ENCODE measurements at places on chromosomes 11 and 22.

GRCh38 chr22:19596680-19597398, 72.6 kb upstream of the CLDN5 start:
- DNase-seq = no peak

- DNase-seq = no peak
Observed at GRCh38 chr22:29539105-29539504, 14.5 kb downstream of the THOC5 start.

- peak; percentile 85 for DNase-seq
Observed at GRCh38 chr11:57638005-57638781, 11.5 kb downstream of the YPEL4 start.

DNA sequence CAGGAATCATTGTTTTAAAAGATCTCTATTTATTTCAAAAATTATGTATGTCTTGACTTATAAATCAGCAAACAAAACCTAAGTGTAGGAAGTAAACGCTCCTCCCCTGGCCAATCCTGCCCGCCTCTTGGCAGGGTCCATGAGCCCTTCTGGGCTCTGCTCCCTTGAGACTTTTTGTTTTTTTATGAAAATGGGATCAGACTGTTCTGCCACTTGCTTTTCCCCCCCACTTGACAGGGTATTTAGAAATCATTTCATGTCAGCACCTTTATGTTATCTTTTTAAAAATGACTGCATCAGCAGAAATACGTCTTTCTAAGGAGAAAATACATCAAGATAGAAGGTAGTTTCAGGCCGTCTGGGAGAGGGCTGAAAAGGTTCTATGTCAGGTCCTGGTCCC, 35.6 kb downstream of the FBLN1 start:
- DNase-seq = no peak

DNA sequence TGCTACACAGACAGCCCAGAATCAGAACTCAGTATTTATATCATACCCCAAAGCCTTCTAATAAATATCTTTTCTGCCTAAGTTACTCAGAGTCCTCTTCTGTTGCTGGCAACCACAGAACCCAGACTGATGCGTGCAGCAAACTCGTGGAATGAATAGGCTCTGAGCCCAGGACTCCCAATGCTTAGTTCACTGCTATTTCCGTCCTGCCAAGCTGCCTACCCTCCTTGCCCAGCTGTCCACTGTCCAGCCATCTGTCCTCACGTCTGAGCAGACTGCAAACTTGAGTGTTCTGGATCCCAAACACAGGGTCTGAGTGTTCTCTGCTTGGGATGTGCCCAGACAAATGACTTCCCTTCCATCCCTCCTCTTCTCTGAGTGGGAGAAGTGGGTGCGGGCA, 19.4 kb downstream of the PTPN5 start:
- no peak for DNase-seq

- no peak for DNase-seq
Observed at GRCh38 chr22:28032861-28033260, 113.8 kb upstream of the PITPNB start.

GRCh38 chr11:33674035-33674814, 26.4 kb downstream of the C11orf91 start:
- no peak for DNase-seq

DNA sequence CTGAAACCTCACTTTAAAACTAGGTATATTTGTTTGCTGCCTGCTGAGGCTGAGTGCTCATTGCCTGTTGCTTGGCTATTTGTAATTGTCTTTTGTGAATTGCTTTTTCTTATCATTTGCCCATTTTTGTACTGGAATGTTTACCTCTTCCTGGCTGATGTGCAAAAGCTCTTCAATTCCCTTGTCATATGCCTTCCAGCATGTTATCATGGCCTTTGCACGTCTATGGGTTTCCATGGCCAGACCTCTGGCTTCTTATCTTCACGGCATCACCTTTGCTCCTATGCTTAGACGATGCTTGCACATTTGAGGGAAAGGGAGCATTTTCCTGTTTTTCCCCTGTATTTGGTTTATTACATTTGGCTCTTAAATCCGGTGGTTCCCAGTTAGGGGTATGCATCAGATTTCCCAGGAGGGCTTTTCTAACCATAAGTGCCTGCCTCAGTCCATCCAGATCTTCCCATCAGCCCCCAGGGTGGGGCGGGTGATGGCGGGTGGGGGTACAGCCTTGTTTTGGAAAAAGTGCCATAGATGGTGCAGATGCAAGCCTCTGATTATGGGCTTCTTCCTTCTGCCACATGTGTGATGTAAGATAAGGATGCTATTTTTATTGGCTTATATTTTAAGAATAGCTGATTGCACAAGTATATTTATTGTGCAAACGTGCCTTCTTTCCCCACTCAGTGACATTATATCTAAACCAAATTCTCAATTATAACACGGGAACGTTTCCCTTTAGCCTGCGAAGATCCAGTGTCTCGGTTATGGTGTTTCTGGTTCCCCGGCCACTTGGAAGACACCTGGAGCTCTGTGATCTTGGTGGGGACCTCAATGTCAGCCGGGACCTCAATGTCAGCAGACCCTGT, 70.6 kb upstream of the SEPTIN5 start:
- DNase-seq = no peak

- DNase-seq = no peak
Observed at GRCh38 chr22:42080287-42080686, 787 bp downstream of the SMDT1 start.

DNA sequence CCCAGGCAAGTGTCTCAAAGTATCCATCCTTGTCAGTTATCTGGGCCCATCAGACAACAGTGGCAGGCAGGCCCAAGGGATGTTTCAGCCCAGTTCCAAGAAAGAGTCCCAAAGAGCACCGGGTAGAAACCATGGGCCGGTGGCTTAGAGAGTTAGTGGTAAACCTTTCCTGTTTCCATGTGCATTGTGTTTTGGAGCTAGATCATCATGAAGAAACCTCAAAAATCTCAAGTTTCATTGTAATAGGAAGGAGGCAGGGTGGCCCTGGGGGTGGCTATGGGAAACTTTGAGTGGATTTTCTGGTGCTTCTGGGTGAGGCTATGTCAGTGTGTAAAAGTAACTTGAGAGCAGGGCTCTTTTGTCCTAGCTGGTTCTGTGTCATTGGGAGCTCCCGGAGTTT, 68.1 kb downstream of the UBASH3B start:
- no peak for DNase-seq
